ENCODE measurements at places on chromosomes 6 and 20.

- peak; percentile 24 for DNase-seq
Observed at GRCh38 chr20:53202777-53203176, 230.6 kb downstream of the TSHZ2 start.

DNA sequence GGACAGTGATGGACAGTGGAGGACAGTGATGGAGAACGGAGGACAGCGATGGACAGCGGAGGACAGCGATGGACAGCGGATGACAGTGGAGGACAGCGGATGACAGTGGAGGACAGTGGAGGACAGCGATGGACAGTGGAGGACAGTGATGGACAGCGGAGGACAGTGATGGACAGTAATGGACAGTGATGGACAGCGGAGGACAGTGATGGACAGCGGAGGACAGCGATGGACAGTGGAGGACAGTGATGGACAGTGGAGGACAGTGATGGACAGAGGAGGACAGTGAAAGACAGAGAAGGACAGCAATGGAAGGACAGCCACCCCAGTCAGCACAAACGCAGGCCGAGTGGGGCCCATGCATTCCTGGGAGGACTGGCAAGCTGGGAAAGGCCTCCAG, 3.4 kb upstream of the NKAIN4 start:
- DNase-seq = no peak

- no peak for DNase-seq
Observed at GRCh38 chr20:32538526-32538939, 46.6 kb downstream of the NOL4L start.

DNA sequence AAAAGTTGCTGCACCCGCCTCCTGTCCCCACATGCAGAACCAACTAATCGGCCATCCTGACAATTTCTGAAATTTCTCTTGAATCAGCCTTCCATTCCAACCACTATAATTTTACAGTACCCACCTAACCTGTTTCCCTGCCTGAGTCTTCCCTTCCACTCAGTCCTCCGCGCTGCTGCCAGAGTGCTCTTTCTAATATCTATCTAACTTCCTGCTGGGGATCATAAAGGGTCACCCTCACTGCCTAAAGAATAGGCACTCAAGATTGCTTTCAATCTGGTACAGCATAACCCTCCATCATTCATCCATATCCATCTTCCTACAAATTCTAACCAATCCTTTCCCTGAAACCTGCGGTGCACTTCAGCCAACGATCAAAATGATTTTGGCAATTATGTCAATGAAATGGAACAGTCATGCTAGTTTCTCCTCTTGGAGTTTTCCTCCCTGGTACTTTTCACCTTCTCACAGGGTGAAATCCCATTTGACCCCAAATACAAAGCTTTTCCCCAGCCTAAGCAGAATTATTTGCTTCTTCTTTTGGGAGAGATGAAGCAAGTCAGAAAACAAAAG, 117.5 kb upstream of the BEND6 start:
- DNase-seq = no peak

- no peak for DNase-seq
Observed at GRCh38 chr6:161242113-161242512, 31.7 kb downstream of the AGPAT4 start.

- no peak for DNase-seq
Observed at GRCh38 chr6:167825332-167826229, 1.1 kb upstream of the AFDN start.

GRCh38 chr6:164337024-164337924, 922.8 kb downstream of the QKI start:
- DNase-seq = no peak

GRCh38 chr20:32898729-32899128, 40.0 kb downstream of the EFCAB8 start:
- DNase-seq = no peak

DNA sequence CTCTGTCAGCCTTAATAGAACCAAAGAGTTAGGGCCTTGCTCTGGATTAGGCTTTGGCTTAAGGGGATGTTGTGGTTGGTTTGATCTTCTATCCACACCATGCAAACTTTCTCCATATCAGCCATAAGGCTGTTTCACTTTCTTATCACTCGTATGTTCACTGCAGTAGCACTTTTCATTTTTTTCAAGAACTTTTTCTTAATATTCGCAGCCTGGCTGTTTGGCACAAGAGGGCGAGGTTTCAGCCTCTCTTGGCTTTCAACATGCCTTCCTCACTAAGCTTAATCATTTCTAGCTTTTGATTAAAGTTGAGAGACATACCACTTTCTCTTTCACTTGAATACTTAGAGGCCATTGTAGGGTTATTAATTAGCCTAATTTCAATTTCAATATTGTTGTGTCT, 193.1 kb downstream of the NRN1 start:
- DNase-seq = no peak

DNA sequence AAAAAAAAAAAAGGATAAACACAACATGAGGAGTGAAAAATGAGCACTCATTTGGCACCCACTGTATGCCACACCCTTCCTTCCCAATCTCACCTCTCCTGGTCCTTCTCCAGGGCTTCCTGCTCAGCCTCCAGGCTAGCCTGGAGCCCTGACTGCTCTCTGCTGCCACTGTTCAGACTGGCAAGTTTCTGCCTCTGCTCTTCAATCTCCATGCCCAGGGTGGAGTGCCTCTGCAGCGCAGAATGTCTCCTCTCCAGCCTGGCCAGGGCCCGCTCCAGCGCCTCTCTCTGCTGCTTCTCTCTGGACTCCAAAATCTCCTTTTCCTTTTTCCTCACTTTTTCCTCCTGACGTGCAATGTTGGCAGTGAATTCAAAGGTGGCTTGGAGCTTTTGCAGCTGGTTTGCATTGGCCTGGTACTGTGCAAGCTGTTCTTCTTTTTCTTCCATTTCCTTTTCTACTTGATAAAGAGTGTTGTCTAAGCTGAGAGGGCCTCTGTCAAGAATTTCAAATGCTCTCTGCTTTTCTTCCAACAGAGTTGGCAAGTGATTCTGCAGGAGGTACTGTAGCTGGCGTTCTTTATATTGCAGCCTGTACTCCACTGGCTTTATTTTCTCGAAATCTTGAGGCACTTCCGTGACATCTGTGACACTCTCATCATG, 194.4 kb downstream of the KIF16B start:
- no peak for DNase-seq

- no peak for DNase-seq
Observed at GRCh38 chr6:11975353-11975977, 36.6 kb upstream of the HIVEP1 start.

DNA sequence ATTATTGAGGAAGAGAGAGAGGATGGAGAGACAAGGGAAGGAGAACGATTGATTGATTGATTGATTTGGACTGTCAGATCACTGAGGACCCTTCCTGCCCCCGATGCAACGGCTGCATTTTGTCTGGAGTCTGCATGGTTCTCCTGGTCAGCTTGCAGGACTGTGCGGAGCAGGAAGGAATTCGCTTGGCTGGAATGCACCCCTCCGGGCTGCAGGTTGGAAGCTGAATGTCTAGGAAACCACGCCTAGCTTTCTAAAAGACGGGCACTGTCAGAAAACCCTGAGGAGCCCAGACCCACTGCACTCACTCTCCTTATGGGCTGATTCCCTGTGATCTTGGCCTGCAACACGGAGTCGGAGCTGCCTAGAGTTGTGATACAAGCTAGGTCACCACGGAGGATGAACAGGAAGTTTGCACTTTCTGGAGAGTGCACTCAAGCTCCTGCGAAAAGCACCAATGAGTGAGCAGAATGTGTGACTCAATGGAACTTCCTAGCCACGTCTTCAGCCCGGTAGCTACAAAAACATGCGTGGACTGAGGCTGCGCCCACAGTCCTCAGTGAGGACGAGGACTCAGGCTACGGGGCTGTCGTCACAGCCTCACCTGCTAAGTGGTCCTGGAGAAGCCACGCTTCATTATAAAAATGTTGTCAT, 14.4 kb downstream of the DACT2 start:
- no peak for DNase-seq

DNA sequence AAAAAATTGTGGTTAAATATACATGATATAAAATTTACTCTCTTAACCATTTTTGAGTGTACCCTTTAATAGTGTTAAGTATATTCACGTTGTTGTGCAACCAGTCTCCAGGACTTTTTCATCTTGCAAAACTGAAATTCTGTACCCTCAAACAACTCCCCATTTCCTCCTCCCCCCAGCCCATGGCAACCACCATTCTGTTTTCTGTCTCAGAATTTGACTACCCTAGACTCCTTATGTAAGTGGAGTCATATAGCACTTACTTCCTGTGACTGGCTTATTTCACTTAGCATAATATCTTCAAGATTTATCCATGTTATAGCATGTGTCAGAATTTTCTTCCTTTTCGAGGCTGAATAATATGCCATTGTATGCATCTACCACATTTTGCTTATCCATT, 5.1 kb downstream of the VPS16 start:
- DNase-seq = no peak

- no peak for DNase-seq
Observed at GRCh38 chr6:36685926-36686667, 7.6 kb downstream of the CDKN1A start.

- peak; percentile 7 for DNase-seq
Observed at GRCh38 chr6:37187321-37188022, 17.5 kb downstream of the PIM1 start.

GRCh38 chr6:13445005-13445743, 42.2 kb downstream of the GFOD1 start:
- DNase-seq = peak; percentile 57

DNA sequence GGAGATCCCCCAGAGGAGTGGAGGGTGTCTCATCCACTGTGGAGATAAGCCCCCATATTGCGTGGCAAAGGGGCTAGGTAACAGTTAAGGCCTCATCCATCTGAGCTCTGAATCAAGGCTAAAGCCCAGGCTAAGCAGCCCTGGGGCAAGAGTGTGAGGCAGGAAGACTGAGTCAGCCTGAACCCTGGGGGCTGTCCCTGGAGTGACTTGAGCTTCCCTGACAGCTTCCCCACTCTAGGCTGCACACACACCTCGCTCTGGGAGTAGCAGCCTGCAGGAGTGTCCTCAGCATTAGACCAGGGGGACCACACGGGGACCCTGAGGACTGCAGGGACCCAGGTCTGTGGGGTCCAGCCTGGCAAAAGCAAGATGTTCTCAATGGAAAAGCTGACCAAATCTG, 27.9 kb downstream of the UBD start:
- DNase-seq = no peak

DNA sequence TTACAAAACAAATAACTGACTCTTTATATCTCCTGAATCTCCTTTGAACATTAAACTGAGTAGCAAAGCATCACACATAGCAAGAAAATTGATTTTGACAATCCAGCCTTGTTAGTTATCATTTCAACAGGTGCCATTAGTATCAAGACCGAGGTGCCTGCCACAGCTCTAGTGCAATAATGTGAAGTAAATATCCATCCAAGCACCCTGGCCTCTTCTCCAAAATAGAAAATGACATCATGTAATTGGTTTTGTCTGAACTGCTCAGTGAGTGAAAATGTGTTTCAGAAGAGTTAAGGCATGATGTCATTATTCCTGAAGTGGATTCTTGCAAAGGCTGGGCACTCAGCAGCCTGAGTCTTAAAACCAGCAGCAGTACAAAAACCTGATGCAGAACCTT, 341.4 kb downstream of the PLCB1 start:
- DNase-seq = peak; percentile 25

Measured in NCI-H345 (cell line).